Large intestine (tissue), 12 donors: ENCODE measurements at places on chromosomes 12 and 14. TPM values are rescaled to one million over a fixed set of nuclear protein-coding genes. Genes with fewer than 3 reads are reported as not detected.

The INHBE gene
- polyA plus RNA-seq: 0.28 TPM

The RD3L gene
- not detected for polyA plus RNA-seq

The APOF gene
- polyA plus RNA-seq: 0.06 TPM

The SPIC gene
- 0.13 TPM for polyA plus RNA-seq

The C14orf132 gene
- polyA plus RNA-seq: 20.0 TPM

The MYO1H gene
- 1.0 TPM for polyA plus RNA-seq
